Stimulated activated CD8-positive, alpha-beta memory T cell treated with anti-CD3 and anti-CD28 coated beads, Interleukin-7, amount 100 ng/mL, for 48 hours (primary cell): ENCODE measurements at places on chromosomes 5 and 9.

- no peak for DNase-seq
Observed at GRCh38 chr5:96259151-96259772, 173.8 kb downstream of the PCSK1 start.

DNA sequence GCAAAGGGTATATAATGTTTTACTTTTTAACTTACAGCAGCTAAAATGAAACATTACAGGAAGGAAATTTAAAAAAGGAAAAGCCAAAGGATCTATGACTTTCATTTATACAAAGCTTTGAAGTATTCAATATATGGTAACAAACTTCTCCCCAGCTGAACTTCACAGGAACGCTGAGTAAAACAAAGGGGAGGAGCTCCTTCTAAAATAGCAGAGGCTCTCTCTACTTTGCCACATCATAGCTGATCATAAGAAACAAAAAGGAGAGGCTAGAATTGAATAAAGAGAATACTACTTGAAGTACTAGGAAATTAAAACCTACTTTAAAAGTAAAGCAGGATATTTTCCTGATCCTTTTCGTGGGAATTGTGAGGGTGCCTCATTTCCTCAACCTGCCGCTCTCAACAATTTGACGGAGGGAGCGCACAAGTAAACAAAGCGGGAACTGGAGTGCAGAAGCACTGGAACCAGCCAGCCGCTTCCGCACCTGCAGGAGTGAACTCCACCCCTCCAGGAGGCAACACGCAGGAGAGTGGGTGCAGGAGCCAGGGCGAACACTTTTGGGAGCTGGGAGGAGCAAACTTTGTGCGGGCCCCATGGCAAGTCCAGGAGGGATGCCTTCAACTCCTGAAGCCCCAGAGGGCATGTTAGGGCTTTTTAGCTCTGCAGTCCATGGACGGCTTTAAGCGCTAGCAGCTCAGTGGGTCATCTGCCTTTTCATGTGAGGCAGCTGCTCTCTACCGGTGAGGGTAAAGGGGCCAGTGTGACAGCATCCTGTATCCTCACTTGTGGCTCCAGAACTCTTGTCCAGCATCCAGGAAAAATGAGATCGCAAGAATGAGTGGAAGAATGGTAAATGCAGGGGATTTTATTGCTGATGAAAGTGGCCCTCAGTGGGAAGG is 757.4 kb downstream of the PTPRD start:
- no peak for DNase-seq

DNA sequence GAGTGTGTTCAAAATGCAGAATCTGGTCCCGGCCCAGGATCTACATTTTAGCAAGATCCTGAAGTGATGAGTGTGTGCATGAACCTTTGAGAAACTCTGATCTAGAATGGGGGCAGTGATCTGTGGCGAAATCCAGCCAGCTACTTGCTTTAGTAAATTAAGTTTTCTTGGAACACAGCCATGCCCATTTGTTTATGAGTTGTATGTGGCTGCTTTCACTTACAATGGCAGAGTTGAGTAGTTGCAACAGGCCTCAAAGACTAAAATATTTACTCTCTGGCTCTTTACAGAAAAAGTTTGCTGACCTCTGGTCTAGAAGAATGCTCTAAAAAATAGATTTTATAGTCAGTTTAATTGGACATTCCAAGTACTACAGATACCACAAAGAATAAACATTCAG is 588.3 kb downstream of the BNC2 start:
- no peak for DNase-seq

GRCh38 chr5:100452126-100452525 is 83.0 kb upstream of the FAM174A start:
- no peak for DNase-seq

DNA sequence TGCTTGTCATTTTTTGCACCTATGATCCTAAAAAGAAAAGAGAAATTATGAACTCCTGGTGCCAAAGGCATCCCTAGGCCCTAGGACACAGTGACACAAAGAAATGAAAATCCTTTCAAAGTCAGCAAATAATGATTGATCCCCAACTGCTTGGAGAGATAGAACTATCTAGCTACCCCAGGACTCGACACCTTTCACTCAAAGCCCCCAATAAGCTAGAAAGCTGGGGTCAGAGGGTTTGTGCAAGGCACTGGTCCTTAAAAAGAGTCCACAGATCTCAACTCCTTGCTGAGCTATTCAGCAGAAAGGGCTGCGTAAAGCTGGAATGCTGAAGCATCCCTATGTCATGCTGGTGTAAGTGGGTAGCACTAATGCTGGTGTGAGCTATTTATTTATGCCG is 31.8 kb upstream of the MAP1B start:
- DNase-seq: no peak

GRCh38 chr5:123455640-123456039 is 32.4 kb upstream of the CEP120 start:
- no peak for DNase-seq

DNA sequence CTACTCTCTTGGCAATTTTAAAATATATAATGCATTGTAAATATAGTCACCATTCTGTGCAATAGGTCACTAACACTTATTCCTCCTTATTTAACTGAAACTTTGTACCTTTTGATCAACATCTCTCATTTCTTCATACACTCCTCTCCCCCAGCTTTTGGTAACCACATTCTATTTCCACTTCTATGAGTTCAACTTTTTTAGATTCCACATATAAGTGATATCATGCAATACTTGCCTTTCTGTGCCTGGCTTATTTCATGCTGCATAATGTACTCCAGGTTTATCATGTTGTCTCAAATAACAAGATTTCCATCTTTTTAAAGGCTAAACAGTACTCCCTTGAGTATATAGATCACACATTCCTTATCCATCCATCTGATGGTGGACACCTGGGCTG is 188.8 kb downstream of the NXNL2 start:
- DNase-seq: no peak

GRCh38 chr9:126162611-126163381 is 163.8 kb upstream of the MVB12B start:
- DNase-seq: no peak

- no peak for DNase-seq
Observed at GRCh38 chr9:87884578-87885459, 2.1 kb downstream of the SPATA31E1 start.

- DNase-seq: no peak
Observed at GRCh38 chr5:110203661-110204060, 513.9 kb downstream of the MAN2A1 start.
